Osteoblast (primary cell): ENCODE measurements at places on chromosomes 1 and 21.
A peak's percentile ranks its signal among the peaks of the same experiment; 100 is the strongest.

- H3K27ac ChIP-seq: no peak overlapping the region
- no peaks in the 10 kb centered on the region for H3K4me1 ChIP-seq
- H3K36me3 ChIP-seq: no peaks in the 10 kb centered on the region
- H3K4me3 ChIP-seq: no peak overlapping the region
- DNase-seq: no peak
These were observed 48.8 kb upstream of the LRRC8D start for GRCh38 chr1:89771991-89772560.

DNA sequence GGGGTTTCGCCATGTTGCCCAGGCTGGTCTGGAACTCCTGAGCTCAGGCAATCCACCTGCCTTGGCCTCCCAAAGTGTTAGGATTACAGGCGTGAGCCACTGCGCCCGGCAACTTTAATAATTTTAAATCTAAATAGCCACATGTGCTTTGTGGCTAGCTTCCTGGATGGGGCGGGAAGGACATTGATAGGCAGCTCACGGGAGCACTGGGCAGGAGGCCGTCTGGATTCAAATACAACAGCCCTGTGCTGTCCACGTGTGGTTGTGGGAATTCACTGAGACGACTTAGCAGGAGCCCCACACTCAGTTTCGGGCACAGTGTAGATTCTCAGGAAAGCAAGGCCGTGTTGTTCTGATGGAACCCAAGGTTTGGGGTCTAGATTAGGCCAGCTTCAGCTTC is 177.1 kb downstream of the ETS2 start:
- no peaks in the 10 kb centered on the region for H3K36me3 ChIP-seq
- peaks cover 21% of the 10 kb centered on the region for H3K27me3 ChIP-seq

DNA sequence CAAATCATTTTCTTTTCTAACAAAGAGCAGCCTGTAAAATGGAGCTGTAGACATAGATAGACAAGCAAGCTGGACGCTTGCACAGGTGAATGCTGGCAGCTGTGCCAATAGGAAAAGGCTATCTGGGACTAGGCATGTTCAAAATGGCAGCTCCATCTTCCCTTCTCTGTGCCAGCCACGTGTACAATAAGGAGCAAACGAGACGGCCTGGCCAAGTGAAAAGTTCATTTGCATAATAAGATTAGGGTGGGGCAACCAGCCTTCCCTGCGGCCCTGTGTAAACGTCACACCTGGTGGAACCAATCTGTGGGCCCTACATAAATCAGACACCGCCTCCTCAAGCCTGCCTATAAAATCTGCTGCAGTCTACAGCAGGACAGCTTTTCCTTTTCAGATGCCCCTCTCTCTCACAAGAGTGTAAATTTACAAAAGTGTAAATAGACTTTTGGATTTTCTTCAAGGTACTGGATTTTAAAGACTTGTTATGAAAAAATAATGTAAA is 16.6 kb upstream of the EDEM3 start:
- no peak overlapping the region for H3K27ac ChIP-seq
- H3K4me1 ChIP-seq: no peaks in the 10 kb centered on the region
- H3K36me3 ChIP-seq: no peaks in the 10 kb centered on the region
- no peak overlapping the region for H3K4me3 ChIP-seq
- H3K27me3 ChIP-seq: peaks cover 5% of the 10 kb centered on the region
- no peak for DNase-seq

DNA sequence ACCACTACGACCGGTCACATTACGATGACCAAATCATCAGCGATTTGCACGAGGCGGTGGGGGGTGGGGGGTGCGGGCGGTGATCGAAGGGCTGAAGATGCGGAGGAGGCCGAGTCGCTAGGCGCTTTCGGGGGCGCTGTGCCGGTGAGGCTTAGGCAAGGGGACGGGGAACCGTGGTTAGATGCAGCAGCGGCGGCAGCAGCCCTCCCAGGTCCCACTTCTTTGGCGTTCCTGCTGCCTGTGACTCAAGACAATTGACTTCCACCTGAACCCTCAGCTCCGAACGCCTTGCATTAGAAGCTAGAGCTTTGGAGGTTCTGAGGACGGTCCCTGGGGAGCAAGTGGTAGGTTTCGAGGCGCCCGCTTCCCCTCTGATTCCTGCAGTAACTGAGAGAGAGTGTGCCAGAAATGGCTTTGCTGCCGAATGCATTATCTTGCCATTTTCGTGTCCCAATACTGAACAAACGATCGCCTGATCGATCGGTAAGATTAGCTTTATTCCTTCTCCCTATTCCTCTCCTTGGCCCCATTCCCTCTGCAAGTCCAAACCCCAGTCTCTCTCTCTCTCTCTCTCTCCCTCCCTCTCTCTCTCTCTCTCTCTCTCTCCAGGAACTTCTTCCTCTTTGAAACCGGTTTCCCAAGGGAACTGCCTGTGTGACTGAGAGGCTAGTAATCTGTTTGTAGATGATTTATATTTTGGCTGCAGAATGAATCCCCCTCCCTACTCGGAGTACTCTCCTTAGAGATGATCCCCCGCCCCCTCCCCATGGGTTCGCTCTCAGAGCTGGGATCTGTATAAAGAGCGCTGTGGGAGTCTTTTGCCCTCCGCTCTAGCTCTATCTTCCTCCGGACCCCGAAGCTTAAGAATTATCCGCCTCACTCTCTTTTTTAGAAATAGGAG is 735 bp upstream of the BRINP3 start:
- peak overlapping the region; percentile 40 for H3K4me3 ChIP-seq
- H3K27me3 ChIP-seq: no peaks in the 10 kb centered on the region
- H3K4me1 ChIP-seq: no peaks in the 10 kb centered on the region
- H3K36me3 ChIP-seq: no peaks in the 10 kb centered on the region
- DNase-seq: peak; percentile 11
- H3K27ac ChIP-seq: no peak overlapping the region

GRCh38 chr1:8097077-8097799 is 71.1 kb upstream of the ERRFI1 start:
- no peaks in the 10 kb centered on the region for H3K36me3 ChIP-seq
- DNase-seq: peak; percentile 71
- H3K27me3 ChIP-seq: no peaks in the 10 kb centered on the region
- peaks cover 48% of the 10 kb centered on the region for H3K4me1 ChIP-seq

- peaks cover 2% of the 10 kb centered on the region for H3K4me1 ChIP-seq
- no peak for DNase-seq
- no peaks in the 10 kb centered on the region for H3K36me3 ChIP-seq
- no peak overlapping the region for H3K4me3 ChIP-seq
- no peak overlapping the region for H3K27ac ChIP-seq
These were observed 183.3 kb downstream of the NFIA start for GRCh38 chr1:61265665-61266064.

DNA sequence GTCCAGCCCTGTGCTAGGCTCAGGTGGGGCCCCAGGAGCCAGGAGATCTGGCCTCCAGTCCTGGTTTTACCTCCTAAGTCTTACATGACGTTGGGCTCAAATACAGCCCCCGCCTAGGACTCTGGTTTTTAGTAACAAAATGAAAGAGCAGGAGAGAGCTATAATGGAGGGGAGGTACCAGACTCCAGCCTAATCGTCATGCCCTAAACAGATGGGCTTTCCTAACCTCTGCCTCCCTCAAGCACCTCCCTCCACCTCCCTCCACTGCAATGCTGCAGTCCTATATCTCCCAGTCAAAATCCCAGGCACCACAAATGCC is 28.6 kb downstream of the TTC39A start:
- DNase-seq: no peak
- H3K36me3 ChIP-seq: no peaks in the 10 kb centered on the region
- no peak overlapping the region for H3K27ac ChIP-seq

GRCh38 chr1:216778737-216779136 is 55.5 kb upstream of the ESRRG start:
- no peak overlapping the region for H3K27ac ChIP-seq
- no peak for DNase-seq
- no peaks in the 10 kb centered on the region for H3K4me1 ChIP-seq
- no peak overlapping the region for H3K4me3 ChIP-seq

DNA sequence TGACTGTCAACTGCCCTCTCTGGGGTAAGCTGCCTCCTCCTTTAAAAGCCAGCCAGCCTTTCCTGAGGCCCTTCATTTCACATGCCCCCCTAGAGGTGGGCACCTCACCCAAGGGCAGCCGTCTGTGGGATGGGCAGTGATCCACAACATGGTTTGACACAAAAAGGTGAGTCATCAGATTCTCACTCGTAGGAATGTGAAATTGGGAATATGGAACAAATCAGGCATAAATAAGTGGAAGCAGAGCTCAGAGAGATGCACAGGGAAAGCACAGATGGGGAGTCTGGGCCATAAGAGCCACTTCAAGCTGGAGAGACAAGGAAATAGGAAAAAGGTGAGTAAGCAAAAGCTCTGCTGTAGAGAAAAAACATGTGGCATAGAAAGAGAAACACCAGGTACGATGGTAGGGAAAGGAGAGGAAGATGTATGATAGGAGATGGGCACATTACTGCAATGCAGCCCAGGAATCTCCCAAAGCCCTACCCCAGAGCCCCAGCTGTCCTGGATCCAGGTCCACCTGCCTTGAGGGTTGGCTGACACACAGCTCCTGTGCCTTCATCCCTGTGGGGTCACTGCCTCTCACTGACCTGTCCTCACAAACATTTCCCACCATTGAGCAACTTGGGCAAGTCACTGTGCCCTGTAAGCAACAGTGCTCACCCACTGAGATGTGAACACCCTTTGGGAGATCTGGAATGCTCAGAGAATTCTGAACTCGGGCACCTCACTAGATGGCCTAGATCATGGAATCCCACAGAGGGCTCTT is 86.6 kb downstream of the ASTN1 start:
- H3K4me1 ChIP-seq: no peaks in the 10 kb centered on the region
- no peak overlapping the region for H3K4me3 ChIP-seq
- H3K27ac ChIP-seq: no peak overlapping the region
- no peaks in the 10 kb centered on the region for H3K27me3 ChIP-seq

DNA sequence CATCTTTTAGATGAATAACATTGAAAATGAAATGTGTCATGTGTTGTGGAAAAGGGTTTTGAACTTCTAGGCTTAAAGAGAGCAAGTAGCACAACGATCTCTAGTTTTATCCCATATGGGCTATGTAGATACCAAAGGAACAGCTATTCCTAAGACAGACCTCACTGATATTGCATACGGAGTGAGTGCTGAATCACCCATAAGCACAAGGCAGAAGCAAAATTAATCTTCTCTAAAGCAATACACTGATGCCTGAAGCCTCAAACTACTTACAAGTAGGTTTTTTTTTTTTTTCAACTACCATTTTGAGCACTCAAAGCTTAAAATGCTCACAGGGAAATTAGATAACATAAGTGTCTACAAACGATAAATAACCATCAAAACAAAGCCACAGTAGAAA is 5.0 kb upstream of the KMO start:
- H3K27ac ChIP-seq: no peak overlapping the region
- no peak for DNase-seq
- H3K27me3 ChIP-seq: peaks cover 36% of the 10 kb centered on the region
- no peaks in the 10 kb centered on the region for H3K36me3 ChIP-seq
- no peak overlapping the region for H3K4me3 ChIP-seq

GRCh38 chr1:227770812-227771211 is 35.6 kb downstream of the SNAP47 start:
- H3K4me1 ChIP-seq: peaks cover 8% of the 10 kb centered on the region
- DNase-seq: no peak
- no peaks in the 10 kb centered on the region for H3K27me3 ChIP-seq
- H3K36me3 ChIP-seq: peaks cover 28% of the 10 kb centered on the region

DNA sequence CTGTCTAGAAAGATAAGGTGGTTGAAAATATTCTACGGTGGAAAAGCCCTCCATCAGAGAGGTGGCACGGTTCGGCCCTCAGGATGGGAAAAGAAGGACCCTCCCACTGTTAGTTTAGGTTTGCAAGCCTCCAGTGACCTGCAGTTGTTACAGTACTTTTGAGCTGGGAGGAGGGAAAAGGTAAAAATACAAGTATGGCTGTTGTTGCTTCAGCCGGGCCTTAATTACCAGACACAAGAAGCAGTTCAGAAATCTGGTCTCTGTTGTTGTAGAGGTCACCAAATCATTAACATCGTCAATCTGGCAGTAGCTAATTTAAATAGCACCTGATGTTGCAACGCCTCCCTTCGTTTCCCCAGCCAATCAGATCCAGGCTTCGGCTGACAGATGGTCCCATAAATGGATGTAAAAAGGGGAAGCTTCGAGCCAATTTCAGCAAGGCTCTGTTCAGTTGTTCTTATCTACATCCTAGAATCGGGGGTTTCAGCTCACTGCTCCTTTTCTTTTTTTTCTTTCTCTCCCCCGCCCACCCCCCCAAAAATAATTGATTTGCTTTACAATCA is at the start of gene ELAVL4:
TSS of gene ELAVL4 (plus strand) at position 424 of the 563 bp plus-strand sequence. CDS start 270 bp downstream, outside the sequence.
- no peaks in the 10 kb centered on the region for H3K27me3 ChIP-seq
- H3K36me3 ChIP-seq: no peaks in the 10 kb centered on the region
- H3K4me1 ChIP-seq: no peaks in the 10 kb centered on the region
- H3K27ac ChIP-seq: no peak within 1 kb of the TSS

GRCh38 chr1:226378071-226378470 is 29.8 kb downstream of the PARP1 start:
- H3K36me3 ChIP-seq: peaks cover 84% of the 10 kb centered on the region
- H3K27me3 ChIP-seq: no peaks in the 10 kb centered on the region
- no peak overlapping the region for H3K4me3 ChIP-seq
- no peak overlapping the region for H3K27ac ChIP-seq
- DNase-seq: no peak

- no peak for DNase-seq
- peaks cover 2% of the 10 kb centered on the region for H3K27me3 ChIP-seq
- H3K27ac ChIP-seq: no peak overlapping the region
- peaks cover 4% of the 10 kb centered on the region for H3K4me1 ChIP-seq
- no peak overlapping the region for H3K4me3 ChIP-seq
These were observed 4.3 kb downstream of the IL22RA1 start for GRCh38 chr1:24138476-24139221.

GRCh38 chr1:941588-942383 is 17.3 kb downstream of the NOC2L start:
- H3K36me3 ChIP-seq: peaks cover 13% of the 10 kb centered on the region
- H3K4me3 ChIP-seq: peak overlapping the region; percentile 33
- H3K27ac ChIP-seq: no peak overlapping the region
- no peaks in the 10 kb centered on the region for H3K27me3 ChIP-seq
- DNase-seq: peak; percentile 100

DNA sequence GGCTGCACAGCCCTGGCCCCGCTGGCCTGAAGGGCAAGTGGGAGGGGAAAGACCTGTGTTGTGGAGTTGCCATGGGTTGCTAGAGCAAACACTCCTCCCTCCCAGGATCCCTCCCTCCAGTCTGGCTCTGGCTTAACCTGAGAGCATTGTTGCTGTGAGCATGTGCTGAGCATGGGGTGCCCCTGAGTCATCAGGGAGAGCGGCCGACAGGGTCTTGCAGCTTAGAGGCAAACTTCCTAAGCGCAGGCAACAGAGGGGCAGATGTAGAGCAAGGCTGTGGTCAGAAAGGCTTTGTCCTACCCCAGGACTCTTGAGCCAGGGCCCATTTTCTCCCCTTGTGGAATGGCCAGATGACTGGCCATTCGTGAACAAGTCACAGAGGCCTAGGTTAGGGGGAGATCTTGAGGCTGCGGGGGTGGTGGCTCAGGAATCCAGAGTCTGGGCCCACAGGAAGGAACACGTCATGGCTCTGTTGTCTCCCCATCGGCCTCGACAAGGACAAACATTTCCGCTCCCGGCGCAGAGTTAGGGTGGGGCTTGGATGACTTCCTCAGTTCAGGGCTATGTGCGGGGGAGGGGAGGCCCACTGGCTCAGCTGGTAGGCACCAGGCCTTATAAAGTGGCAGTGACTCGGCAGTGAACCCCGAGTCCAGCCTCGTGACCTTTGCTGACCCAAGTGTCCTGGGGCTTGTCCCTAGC is 362 bp upstream of the DYNLT4 start:
- H3K27ac ChIP-seq: peak overlapping the region; percentile 99
- H3K4me1 ChIP-seq: peaks cover 76% of the 10 kb centered on the region

- no peak overlapping the region for H3K27ac ChIP-seq
- DNase-seq: peak; percentile 51
- H3K27me3 ChIP-seq: no peaks in the 10 kb centered on the region
- H3K4me3 ChIP-seq: no peak overlapping the region
- no peaks in the 10 kb centered on the region for H3K36me3 ChIP-seq
These were observed 244.9 kb upstream of the NRIP1 start for GRCh38 chr21:15309721-15310120.
